ENCODE measurements at places on chromosomes 16 and 17.

- DNase-seq, result no peak
Measured at GRCh38 chr17:67082107-67082506, 37.8 kb downstream of the CACNG1 start.

DNA sequence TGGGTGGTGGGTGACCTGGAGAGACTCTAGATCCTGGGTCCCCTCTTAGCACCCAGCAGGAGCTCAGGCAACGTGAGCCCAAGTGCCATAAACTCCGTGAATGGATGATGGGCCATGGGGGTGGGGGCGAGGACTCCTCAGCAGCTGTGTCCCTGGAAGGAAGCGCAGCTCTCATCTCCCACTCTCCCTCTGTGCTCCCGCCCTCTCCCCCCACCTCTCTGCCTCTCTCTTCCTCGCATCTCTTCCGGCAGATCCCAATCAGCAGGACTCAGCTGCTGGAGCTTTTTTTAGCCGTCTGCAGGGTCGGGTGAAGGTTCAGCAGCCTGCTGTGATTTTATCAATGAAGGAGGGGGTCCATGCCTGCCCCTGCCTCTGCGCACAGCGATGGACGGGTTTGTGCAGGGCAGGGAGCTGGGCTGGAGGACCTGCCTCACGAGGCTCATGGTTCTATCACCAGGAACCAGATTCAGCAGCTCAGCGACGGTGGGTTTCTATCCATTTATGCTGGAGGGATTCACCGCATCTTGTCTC is 8.3 kb downstream of the CCR7 start:
- no peak for DNase-seq

- DNase-seq, result no peak
Measured at GRCh38 chr17:6159541-6160231, 89.5 kb downstream of the WSCD1 start.

DNA sequence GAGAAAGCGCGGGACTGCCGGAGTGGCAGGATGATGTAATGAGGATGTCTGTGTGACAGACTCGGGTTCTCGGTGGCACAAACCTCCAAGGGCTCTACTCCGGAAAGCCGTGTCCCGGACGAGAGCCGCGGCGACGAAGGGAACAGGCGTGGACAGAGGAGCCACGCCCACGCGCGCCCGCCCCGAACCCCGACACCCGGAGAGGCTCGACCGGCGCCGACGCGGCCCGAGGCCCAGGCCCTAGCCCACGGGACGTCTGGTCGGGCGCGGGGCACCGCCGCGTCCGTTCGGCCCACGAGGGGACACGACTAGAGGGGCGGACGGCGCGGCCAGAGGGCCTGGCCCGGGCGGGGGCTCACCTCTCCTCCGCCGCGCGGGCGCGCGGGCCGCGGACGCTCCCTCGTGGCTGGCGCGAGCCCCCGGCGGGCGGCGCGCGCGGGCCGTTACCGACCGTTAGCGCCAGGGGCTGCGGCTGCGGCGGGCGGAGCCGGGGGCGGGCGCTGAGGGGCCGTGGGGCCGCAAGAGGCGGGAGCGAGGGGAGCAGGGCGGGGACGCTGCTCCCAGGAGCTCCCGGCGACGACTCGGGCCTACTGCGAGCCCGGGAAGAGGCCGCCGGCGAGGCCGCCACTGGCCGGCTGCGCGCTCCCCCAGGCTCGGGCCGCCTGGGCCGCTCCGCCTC is 2.1 kb upstream of the IRX5 start:
- DNase-seq, result peak; percentile 76

DNA sequence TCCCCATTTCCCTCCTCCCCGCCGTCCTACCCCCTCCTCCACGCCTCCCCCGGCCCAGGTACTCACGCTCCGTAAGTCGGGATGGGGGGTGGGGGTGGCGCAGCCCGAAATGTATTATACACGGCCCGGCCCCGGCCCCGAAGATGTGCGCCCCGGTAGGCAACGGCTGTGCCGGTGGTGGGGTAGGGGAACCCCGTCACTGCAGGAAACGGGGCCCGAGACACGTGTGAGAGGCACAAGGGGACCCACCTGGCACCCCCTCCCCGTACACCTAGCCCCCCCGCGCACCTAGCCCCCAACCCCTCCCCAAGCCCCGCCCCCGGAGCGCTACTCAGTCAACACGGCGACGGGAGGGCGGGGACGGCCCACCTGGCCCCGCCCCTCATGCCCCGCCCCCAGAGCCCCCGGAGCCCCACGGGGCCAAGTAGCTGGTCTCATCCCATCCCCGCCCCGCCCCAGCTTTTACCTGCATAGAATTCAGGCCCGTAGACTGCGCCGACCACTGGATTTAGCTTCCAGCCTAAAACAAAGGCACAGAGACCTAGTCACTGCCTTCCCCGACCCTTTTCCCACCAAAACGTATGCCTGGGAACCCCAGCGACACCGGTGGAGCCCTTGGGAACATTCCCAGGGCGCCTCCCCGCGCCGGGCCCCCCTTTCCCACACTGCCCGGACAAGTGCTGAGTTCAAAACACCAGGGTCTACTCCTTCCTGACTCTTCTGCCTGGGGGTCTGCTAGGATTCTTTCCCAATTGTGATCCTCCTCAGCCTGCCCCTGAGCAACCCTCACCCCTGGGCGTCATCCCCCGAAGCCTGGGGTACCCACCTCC is 22.8 kb downstream of the ENGASE start:
- no peak for DNase-seq

DNA sequence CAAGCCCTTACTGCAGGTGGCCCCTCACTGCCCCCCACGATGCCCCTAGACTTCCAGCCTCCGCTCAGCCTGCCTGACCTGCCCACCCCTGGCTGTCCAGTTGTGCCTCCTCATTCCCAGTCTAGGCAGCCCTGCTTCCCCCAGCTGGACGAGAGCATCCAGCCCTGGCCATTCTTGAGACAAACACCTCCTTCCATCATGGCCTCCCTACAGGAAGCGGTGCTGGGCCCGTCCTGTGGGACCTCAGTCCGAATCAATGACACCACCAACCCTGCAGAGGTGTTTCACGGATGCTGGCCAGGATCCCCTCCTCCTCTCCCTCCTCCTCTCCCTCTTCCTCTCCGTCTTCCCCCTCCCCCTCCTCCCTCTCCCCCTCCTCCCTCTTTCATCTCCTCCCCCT is 28.3 kb downstream of the CCDC40 start:
- no peak for DNase-seq

- DNase-seq, result no peak
Measured at GRCh38 chr16:65746941-65747340, 619.5 kb upstream of the CDH5 start.

GRCh38 chr17:29510953-29511352 is 55.9 kb downstream of the ABHD15 start:
- DNase-seq, result no peak

DNA sequence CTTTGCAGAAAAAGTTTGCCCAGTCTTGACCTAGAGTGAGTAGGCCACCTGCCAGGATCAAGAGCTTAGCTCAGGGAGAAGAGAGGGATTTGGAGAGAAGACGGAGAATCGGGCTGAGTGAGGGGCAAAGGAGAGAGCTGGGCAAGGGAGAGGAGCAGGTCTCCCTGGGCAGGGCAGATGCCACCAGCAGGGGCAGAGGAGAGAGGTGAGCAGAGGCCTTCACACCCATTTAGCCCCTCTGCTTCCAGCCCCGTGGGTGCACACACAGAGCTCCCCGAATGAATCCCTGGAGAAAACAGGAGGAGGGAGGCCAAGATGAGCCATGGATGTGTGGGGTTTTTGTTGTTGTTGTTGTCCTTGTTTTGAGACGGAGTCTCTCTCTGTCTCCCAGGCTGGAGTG is 29.2 kb downstream of the TBX4 start:
- no peak for DNase-seq

GRCh38 chr16:19644877-19645276 is 73.2 kb downstream of the KNOP1 start:
- DNase-seq, result no peak

DNA sequence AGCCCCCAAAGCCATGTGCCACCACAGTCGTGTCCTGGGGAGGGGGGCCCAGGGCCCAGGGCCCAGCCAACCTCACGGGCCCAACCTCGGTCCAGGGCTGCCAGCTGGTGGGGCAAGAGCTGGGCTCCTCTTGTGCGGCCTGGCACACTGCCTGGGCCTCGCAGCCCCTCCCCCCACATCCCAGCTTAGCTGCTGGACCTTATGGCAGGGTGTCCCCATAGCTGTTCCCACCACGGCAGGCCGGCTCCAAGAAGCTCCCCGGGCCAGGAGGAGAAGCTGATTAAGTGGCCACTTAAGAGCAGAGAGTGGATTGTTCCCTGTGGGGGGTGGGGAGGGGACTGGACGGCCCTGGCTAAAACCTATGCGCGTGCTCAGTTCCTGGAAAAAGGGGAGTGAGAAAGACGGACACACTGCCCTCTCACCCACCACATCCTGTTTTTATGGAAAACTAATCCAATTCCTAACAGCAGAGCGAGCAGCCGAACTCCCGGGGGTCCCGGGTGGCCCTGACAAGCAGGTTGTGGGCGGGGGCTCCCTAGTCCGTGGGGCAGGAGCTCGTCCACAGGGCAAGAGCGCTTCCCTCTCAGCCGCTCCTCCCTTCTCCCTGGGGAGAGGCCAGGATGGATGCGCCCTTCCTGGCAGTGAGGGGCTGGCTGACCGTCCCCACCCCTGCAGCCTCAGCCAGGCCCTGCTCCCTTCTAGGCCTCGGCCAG is 16.8 kb downstream of the PIEZO1 start:
- DNase-seq, result no peak

DNA sequence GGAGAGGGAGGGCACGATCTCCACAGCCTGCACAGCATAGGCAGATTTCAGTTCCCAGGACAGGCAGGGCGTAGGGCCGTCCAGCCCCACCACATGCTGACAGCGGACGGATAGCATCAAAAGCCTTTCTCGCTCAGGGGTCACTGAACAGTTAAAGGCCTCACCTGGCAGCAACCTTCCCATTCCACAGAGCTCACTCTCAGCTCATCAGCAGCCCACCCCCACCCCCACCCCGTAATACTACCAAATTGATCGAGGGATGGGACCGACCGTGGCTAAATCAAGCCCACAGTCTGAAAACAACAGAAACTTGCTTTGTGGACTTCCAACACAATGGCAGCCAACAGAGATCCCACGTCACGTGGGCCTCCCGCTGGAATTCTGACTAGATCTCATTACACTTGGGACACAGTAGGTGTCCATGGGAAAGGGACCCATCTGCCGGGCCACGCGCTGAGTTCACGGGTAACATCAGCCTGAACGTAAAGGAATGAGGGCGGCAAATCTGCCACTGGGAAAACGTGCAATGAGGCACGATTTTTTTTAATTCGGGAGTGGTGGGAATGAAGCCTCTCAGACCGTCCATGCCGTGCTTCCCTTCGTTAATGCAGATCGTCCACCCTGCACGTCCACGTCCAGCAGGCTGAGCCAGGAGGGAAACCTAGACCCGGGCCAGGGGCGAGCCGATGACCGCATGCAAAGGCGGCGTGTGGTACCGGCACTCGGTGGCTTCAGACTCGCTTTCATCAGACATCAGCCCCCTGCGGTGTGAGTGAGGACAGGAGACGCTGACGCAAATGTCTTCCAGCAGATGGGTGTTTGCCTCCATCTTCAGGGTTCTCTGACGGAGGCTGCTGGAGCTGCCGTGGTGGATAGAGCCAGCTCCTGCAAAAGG is 92.1 kb downstream of the TBC1D16 start:
- DNase-seq, result no peak

- DNase-seq, result no peak
Measured at GRCh38 chr17:7475764-7476422, 3.5 kb downstream of the ZBTB4 start.

DNA sequence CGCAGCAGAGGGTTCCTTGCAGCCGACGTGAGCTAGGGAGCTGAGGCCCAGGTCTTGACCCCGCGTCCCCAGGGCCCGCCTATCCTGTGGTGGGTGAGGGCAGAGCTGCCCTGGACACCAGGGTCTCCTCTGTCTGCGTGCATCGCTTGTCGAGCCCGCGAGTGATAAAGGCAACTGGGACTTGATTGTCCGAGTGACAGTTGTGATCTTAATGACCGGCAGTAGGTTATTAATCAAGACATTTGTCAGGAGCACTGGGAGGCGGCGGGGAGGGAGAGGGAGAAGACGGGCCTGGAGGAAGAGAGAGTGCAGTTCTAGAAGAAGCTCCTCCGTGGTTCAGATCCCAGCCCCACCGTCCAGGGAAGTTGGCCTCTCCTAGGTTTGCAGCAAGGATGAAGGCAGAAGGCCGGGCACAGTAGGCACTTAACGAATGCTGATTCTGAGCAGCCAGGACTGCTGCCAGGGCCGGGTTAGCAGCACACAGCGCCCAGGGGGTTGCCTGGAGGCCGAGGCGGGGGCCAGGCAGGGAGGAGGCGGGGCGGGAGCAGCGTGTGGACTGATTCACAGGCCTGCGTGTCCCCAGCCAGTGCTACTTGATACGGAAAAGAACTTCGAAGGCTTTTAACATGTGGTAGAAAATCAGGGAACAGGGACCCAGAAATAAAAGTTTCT is 11.3 kb upstream of the GSE1 start:
- DNase-seq, result no peak

DNA sequence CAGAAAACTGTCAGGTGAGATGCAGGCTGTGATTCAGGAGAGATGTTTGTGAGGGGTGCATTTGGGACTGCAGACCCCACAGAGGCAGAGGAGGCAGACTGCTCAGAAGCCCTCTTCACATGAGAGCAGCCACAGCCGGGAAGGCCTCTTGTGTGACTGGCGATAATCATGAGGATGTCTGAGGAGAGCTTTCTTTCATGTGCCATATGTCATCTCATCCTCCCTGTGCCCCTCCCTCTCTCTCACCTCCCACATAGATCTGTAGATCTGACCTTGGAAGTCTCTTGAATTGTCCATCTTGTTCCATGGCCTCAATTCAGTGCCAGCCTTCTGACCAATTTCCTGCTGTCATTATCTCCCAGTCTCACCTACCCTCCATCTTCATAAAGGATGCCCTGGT is 50.5 kb downstream of the EPN2 start:
- no peak for DNase-seq

DNA sequence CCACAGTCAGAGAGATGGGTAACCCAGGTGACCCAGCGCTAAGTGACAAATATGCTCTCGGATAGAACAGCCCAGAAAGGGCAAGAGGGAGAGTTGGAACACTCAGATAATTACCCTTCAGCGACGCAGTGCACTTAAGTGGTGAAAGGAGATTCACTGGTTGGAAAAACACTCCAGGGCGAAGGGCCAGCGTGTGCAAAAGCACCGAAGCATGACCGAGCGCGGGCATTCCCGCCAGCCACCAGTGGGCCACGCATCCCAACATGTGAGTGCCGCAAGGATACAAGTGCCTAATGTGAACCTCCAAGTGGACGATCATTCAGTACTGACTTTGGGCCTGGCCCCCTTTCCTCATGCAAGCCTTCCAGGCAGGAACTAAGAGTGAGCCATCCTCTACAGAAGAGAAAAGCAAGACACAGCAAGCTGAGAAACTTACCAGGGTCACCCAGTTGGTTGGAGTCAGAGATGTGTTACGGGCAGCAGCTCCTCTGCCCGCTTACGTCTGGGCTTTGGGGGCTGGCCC is 258.4 kb downstream of the C16orf95 start:
- DNase-seq, result no peak
